BE2C (cell line): ENCODE measurements at places on chromosomes 3 and 15.

GRCh38 chr3:132629928-132630327 is 29.7 kb downstream of the ACAD11 start:
- no peak for DNase-seq

- no peak for DNase-seq
These were observed 50.5 kb upstream of the SPSB4 start for GRCh38 chr3:141000686-141001085.

DNA sequence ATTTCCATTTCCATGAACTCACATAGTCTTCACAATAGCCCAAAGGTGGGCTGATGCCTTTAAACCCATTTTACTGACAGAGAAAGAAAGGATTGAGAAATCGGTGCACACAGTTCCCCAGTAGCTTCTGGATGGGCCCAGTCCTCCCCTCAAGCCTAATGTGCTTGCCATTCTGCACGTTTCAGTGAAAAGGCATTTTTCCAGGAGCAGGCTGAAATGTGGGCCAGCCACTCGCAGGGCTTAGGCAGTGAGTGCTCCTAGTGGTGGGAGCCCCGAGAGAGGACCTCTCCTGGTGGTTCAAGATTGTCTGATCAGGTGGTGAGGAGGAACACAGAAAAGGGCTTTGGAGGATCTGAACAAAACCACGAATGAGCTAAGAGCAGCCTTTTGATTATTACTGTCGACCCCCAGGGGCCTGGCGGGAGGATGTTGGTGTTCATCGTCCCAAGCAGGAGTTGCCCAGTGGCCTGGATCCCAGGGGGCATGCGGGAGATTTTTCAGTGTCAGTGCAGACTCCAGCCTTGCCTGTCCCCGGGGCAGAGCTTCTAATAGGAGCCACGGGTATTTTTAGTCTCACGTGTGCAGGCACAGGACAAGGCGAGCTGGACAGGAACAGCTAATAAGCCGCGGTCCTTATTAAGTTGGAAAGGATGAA is 8.7 kb upstream of the KY start:
- DNase-seq: no peak

DNA sequence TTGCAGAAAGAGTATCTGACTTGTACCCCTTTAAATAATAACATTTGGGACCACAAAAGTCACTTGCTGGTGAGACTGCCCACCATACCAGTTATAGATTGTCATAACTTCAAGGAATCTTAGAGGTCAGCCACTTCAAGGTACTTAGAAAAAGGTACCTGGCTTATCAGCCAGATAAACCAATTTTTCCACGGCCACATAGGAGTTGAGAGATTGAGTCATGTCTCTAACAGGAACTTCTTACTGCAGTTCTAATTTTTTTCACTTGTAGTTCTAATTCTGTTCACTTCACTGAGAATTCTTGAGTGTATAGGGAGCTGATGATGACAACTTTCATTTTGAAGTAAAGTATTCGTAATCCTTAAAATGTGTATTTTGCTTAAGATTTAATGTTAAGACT is 317.1 kb upstream of the CBLB start:
- no peak for DNase-seq

- DNase-seq: no peak
These were observed 188.5 kb downstream of the ALCAM start for GRCh38 chr3:105555206-105555605.

DNA sequence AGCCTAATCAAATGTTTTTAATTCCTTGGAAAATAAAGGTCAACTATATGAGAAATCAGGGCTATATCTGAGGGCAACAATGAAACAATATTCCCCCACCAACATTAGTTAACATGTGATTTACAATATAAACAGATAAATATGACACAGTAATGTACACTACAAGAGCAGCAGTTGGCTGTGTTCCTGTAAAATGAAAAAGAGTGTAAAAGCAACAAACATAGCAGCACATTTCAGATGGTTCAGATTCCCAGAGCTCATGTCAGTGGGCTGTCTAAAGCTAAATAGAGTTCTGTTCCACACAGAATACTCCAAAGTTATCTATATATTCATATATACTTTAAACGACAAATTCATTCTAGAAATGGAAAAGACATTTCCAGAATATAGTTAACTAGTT is 42.6 kb downstream of the ANKRD28 start:
- DNase-seq: no peak

GRCh38 chr15:56468401-56468800 is 3.5 kb upstream of the MNS1 start:
- no peak for DNase-seq

DNA sequence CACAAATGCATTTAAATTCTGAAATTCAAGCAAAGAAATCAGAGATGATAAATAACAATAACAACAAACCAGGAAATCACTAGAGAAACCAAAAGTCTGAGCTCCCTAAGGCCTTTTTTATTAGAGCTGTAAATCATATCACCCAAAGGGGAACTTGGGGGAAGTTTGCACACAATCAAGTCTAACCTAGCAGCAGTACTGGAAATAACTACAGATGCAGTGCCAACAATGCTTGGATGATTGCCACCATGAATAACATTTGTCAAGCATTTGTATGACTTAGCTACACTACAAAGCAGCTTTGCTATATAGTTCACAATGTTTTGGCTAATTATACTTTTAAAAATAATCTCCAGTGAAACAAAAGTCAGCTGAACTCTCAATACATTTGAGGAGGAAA is 27.8 kb downstream of the SHQ1 start:
- DNase-seq: no peak

GRCh38 chr3:72811571-72811970 is 36.7 kb downstream of the SHQ1 start:
- DNase-seq: no peak

GRCh38 chr15:71366926-71367325 is 251.7 kb downstream of the THSD4 start:
- DNase-seq: no peak
